ENCODE measurements at places on chromosomes 5 and 9.

DNA sequence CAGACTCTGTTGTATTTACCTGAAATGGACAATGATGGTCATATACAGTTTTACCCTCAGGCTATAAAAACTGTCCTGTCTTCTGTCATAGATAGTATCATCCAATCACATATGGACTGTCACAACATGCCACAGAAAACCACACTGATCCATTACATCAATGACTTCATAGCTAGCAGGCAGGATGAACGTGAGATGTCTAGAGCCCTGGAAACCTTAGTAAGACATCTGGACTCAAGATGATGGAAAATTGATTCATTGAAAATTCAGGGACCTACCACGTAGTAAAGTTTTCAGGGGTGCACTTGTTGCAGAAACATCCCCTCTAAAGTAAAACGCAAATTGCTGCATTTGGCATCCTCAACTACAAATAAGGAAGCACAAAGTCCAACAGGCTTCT is 284.4 kb upstream of the RGMB start:
- DNase-seq = no peak

DNA sequence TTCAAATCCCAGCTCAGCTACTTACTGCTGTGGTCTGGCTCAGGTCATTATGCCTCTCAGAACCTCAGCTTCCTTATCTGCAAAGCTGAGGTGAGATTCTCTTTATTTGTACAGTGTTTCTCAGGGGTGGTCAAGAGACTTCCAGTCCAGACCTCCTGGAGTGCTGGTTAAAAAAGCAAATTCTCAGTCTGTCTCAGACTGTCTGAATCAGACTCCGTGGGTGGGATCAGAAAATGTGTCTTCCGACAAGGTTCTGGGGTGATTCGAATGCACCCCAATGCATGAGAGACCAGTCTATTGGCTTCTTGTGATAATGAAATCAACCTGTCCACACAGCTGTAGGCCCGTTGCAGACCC is 137.7 kb upstream of the SMIM23 start:
- DNase-seq = no peak

DNA sequence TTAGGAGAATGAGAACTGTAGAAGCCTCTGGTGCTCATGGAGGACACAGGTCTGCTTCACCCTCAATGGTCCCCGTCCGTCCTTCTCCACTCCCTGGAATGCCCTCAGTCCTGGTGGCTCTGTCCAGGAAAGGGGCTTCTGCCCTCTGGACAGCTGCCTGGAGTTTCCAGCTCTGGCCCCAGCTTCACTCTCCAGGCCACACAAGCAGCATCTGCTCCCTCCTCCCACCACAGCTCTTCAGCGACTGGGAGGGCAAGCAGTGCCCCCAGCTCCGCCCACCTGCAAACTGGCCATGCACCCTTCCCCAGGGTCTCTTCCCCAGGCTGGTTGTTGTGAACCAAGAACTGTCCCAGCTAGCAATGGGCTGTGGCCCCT is 4.7 kb downstream of the SARDH start:
- DNase-seq = no peak

DNA sequence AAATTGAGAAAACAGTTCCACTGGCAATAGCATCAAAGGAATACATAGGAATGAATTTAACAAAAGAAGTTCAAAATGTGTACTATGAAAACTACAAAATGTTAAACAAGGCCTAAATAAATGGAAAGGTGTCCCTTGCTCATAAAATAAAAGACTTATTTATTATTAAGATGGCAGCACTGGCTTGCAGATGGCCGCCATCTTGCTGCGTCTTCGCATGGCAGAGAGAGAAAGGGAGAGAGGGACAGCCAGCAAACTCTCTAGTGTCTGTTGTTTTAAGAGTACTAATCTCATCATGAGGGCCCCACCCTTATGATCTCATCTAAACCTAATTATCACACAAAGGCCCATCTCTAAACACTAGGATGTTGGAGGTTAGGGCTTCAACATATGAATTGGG is 47.1 kb downstream of the ABLIM3 start:
- DNase-seq = no peak

- DNase-seq = no peak
Observed at GRCh38 chr9:15116130-15116580, 190.9 kb downstream of the TTC39B start.

- DNase-seq = no peak
Observed at GRCh38 chr9:90088856-90089255, 484.0 kb downstream of the GADD45G start.

GRCh38 chr5:112310746-112311145 is 108.3 kb downstream of the EPB41L4A start:
- no peak for DNase-seq

DNA sequence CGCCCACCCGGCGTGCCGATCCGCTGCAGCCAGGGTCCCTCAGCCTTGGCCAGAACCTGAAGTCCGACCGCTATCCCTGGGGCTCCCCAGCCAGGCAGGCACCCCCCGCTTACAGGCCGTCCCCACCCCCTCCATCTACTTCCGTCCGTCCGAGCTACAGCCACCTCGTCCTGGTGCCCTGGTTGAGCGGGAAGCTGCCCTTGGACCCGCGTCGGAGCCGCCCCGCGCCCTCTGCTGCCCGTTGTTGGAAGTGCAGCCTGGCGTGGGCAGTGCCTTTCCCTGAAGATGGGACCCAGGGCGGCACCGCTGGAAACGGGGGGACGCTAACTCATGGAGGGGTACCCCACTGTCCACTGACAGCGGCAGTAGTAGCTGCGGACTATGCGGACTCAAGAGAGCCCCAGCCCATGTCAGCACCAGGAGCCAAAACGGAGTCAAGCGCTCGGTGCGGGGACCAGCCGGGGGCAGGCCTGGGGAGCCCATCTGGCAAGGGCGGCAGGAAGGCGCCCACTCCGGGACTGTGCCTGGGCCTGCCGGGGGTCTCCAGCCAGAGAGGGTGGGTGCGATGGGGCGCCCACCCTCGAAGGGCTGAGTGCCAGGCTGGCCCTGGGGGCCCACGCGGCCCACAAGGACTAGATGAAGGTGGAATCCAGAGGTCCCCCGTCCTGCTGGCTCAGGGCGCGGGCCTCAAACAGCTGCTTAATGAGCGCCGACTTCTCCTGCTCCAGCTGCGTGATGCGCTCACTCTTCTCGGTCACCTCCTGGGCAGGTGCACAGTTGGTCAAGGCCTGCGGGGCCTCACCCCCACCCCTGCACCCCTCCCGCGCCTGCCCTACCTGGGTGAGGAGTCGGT is 6.1 kb downstream of the SAPCD2 start:
- no peak for DNase-seq

DNA sequence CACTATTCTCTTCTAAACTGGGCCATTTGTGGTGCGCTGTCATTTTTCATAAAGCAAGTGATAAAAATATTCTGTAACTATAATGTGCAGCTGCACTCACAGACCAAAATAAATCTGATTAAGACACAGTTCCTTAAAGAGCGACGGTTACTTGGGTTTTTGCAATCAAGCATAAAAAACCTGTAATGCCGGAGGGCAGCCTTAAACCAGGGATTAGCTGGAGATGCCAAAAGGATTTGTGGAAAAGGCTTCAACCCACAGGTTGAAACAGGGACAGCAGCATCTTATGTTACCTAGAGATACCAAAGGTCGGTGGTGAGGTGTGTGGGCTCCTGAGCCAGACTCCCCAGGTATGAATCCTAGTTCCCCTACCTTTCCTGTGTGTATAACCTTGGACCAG is 49.3 kb downstream of the CTNND2 start:
- DNase-seq = no peak

DNA sequence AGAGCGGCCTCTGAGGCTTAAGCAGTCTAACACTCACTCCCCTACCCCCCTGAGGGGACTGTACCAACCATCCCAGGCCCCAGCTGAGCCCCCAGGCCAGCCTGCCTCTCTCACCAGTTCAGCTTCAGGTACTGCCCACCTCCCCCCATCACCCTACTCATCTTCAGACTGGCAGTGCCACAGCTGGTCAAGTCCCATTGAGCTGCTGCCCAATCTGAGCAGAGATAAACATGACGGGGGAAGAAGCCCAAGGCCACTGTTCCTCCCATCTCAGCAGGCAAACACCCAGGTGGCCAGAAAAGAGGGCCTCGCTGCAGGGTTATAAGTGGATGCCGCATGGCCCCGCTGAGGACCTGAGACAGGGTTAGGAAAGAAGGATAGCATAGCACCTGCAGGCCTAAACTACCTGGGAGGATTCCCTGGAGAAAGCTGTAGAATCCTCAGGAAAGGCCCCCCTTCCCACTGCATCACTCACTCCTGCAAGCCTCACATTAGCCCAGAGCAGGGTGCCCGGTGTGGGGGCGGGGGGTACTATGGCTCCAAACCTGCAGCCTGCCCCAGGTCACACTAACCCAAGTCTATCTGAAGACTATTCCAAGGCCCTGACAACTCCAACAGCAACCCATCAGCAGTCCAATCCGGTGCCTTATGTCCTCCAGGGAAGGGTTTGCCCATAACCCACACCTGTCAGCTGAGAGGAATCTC is 3.6 kb downstream of the B4GALT1 start:
- no peak for DNase-seq

GRCh38 chr5:1227667-1228066 is 2.5 kb downstream of the SLC6A18 start:
- no peak for DNase-seq

- no peak for DNase-seq
Observed at GRCh38 chr9:84293001-84293798, 47.4 kb downstream of the SLC28A3 start.

DNA sequence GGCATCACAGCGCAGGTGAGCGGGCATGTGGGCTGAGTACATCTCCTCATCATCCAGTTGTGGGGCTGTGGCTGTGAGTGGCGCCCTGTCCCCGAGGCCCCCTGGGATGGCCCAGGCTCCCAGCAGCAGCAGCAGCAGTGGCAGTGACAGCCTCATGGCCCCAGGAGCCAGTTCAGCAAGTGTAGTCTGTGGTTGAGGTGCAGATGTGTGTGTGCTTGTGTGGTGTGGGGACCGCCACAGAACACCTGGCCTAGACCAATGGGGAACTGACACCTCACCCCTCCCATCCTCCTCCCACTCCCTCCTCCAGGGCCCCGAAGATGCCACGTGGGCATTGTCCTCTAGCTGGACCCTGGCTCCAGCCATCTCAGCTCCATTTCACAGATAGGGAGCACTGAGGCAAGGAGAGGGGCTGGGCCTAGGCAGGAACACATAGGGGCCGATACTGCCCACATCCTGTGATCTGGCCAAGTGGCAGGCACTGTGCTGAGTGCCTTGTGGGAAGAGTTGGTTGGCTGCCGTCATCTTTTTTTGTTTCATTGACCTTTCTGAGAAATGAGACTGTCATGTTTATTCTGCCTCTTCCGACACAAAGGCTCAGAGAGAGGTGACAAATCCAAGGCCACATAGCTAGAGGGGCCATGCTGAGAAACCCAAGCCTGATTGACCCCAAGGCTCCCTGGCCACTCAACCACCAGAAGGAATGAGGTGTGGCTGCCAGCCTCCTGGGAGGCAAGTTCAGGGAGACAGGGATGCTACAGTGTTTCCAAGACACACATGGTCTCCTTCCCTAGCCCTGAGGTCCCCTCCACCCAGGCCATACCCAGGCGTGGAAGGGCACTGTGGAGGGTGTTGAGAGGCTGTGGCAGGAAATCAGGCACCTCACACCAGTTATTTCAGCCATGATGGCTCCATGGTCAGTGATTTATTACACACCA is at the start of gene MZB1:
TSS of gene MZB1 (minus strand) at position 213 of the 938 bp plus-strand sequence. CDS start at position 156, 57 bp downstream.
- no peak for DNase-seq

DNA sequence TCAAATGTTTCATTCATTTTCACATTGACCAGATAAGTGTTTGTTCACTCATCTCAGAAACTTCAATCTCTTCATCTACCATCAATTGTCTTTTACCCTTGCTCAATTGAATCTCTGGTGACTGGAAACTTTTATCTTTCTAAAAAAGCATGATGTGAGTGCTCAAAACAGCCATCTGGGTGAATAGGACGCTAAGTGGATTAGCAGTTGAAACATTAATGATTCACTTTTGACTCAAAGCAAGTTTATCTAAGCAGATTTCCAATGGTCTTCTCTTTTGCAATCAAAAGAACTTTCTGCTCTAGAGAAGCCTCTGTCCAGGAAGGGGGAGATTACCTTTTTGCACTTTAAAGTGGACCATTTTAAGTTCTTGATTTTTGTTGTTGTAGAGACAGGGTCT is 22.2 kb downstream of the KLF4 start:
- no peak for DNase-seq

DNA sequence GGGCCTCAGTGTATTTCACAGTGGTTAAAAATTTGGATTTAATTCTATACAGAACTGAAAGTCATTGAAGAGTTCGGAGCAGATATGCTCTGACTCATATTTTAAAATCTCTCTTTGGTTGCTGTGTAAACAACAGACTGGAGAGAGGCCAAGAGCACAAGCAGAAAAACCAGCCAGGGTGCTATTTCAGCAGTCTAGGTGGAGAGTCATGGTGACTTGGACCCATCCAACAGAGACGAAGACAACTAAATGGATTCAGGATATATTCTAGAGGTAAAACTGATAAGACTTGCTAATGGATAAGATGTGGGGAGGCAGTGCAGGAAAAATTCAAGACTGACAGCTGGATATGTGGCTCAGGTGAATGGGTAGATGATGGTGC is 168.9 kb downstream of the MAPKAP1 start:
- DNase-seq = peak; percentile 72

DNA sequence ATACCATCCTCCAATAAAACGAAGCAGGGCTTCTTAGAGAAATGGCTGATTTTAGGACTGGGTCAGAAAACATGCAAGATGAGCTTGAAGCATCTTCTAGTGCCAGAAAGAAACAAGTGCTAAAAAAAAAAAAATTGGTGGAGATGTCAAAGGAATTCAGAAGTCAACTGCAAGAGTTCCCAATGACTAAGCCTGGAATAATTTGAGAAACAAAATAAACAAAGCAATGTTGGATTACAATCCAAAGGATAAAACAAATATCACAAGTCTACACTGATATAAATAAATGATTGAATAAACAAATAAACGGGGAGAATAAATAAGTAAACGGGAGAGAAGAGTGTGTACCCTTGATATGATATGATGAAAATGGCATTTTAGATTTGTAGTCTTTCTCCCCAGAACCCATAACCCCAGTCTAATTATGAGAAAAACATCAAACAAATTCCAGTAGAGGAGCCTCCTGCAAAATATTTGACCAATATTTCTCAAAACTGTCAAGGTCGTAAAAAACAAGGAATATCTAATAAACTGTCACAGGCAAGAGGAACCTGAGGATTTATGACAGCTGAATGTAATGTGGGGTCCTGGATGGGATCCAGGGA is 63.5 kb upstream of the CCL21 start:
- DNase-seq = no peak

DNA sequence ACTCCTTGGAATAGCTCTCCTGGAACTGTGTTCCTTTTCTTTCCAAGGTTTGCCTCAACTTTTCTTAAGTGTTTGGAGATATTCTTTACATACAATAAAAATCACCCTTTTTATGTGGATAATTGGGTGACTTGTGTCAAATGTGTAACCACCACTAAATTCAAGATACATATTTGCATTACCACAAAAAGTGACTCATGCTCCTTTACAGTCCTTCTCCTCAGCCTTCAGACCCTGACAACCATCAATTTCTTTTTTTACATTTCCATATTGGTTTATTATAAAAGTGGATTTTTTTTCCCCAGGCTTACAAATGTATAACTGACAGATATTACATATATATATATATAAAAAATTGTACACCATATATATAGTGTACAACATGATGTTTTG is 372.0 kb upstream of the KCNN2 start:
- DNase-seq = no peak

Measured in A549 (cell line).